ENCODE measurements at places on chromosomes 4 and X.

DNA sequence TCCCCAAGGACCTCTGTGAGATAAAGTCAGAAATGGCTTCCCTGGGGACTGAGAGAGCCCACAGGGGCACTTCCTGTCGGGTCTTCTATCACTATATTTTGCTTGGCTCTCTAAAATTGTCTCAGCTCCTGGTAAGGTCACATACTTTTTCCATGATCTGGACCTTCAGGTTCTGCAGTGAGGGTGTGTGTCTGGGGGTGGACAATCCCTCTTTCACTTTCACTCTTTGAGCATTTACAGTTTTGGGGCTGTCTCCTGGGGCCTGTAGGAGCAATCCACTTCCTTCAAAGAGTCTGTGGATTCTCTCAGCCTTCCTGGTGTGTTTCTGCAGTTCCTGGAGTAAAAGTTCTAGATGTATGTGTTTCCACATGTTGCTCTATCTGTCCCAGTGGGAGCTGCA is 335.7 kb downstream of the FSTL5 start:
- no peak for DNase-seq

DNA sequence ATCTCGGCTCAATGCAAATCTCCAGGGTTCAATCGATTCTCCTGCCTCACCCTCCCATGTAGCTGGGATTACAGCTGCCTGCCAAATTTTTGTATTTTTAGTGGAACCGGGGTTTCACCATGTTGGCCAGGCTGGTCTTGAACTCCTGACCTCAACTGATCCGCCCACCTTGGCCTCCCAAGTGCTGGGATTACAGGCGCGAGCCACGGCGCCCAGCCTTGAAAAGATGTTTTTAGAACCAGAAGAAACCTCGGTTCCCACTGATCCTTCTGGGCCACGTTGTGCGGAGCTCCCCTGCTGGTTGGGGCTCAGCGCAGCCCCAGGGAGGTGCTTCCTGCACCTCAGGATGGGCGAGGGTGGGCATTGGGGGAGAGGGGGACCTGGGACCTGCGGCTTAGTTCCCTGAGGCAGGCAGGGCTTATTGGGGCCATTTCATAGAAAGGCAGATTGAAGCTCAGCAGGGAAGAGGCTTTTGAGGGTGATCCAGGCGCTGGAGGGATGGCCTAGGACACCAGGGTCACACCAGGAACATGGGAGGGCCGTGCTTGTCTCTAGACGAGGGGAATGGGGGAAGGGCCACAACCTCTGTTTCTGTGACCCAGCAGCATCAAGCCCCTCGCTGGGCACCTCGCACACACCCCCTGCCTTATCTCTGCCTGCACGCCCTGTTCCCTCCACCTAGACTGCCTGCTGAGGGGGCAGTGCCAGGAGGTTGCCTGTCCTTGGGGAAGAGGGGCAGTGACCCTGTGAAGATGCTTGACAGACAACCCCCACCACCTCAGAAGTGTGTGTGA is 6.3 kb upstream of the ADD1 start:
- DNase-seq, result no peak

- DNase-seq, result no peak
Measured at GRCh38 chr4:10783351-10783750, 98.8 kb upstream of the CLNK start.

DNA sequence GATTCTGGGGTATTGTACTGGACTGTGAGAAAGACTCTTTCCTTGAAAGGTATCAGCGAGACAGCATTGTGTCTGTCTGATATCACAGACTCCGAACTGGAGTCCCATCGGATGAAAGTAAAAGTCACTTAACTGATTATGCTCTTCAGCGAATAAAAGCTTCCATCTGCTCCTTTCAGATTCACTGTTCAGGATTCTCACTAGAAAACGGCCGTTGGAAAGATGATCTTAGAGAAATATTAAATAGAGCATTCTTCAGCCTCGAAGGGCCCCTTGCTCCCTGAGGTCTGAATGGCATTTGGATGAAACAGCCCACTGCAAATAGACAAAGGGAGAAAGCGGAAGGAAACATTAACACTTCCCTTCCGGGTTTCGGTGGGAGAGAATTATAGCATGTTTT is 416.2 kb upstream of the PRKX start:
- no peak for DNase-seq

GRCh38 chrX:102835504-102836146 is 101.4 kb upstream of the RAB40AL start:
- peak; percentile 62 for DNase-seq

DNA sequence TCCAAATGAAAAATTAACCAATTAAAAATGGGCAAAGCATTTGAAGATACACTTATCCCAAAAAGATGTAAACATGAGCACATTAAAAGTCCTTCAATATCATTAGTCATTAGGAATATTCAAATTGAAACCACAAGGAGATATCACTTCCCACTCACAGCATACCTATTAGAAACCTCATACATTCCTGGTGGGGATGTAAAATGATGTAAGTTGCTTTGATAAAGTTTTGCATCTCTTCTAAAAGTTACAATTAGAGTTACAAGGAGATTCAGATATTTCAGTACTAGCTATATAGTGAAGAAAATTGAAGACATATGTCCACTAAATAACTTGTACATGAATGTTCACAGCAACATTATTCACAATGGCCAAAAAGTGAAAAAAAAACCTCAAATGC is 1109.3 kb upstream of the LCORL start:
- DNase-seq, result no peak

DNA sequence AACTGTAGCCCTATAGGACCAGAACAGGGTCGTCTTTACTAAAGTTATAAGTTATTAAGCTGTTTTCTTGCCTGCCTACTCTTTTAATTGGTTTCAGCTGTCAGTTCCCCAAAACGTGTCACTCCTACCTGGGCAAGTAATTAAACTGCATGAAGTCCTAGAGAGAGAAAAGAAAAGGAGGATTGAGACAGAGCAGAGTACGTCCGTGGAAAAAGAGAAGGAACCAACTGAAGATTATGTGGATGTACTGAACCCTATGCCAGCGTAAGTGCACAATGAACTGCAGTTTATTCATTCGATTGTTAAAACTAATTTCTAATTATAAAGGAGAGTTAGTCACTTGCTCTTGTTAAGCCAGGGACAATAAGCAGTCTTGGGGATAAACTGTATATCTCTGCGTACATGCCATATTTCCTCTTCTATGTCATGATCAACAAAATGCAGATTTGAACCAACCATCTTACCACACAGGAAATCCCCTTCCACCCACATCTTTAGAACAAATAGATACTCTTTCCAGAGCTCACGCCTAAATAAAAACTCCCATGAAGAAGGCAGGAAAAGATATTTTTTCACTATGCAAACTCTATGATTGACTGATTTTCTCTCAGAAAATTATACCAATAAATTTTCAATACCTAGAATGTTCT is 22.8 kb downstream of the STAP1 start:
- DNase-seq, result no peak

DNA sequence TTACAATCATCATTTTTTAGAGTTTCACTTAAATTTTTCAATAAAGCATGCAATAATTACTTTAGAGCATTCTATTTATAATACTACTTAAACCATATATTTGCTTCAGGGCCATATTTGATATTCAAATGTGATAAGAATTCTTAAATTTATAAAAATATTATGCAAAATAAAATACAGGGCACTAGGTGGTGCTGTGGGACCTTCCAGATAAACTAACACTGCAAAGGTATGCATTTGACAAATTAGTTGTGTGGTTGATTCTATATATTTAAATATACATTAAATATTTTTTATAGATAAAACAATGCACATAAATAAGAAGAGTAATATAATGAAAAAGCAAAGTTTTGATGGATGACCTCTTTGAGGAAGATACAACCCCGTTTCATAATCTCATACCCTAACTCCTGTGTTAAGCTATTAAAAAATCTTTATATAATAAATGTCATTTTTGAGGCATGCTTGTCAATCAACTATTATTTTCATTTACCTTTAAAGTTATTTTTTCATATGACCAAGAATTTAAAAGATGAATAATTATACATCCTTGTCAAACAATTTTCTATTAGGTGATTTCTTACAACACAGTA is 128.4 kb downstream of the REELD1 start:
- peak; percentile 64 for DNase-seq

DNA sequence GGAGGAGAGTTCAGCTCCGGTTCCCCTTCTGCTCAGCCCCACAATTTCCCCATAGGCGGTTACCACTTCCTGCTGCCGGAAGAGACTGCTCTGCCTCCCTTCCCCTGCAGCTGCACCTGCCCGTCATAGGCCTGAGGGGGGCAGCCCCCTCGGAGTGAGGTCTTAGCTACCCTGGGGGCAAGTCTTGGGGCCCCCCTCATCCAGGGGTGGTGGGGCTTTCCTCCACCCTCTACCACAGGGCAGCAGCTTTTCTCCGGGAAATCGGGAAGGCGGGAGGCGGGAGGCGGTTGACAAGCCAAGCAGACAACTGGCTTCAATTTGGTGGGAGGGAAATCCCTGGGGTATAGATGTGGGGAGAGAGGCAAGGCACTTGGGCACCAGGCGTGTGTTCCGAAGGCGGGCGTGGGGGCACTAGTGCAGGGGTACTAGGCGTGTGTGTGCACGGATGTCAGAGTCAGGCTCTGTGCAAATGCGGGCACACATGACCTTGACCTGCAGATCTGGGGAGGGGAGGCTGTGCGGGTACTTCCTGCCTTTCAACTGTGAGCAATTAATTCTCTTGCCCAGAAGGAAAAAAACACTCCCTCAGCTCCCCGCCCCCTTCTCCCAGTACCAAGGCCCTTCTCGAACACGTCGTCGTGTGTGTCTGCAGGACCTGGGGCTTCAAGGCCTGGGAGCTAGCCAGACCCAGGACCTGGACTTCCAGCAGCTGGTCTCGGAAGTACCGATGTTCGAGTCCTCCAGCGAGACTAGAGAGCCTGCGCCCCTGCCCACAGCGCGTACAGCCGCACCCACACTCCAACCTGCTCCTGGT is 1.0 kb upstream of the ARHGAP4 start:
- peak; percentile 30 for DNase-seq

DNA sequence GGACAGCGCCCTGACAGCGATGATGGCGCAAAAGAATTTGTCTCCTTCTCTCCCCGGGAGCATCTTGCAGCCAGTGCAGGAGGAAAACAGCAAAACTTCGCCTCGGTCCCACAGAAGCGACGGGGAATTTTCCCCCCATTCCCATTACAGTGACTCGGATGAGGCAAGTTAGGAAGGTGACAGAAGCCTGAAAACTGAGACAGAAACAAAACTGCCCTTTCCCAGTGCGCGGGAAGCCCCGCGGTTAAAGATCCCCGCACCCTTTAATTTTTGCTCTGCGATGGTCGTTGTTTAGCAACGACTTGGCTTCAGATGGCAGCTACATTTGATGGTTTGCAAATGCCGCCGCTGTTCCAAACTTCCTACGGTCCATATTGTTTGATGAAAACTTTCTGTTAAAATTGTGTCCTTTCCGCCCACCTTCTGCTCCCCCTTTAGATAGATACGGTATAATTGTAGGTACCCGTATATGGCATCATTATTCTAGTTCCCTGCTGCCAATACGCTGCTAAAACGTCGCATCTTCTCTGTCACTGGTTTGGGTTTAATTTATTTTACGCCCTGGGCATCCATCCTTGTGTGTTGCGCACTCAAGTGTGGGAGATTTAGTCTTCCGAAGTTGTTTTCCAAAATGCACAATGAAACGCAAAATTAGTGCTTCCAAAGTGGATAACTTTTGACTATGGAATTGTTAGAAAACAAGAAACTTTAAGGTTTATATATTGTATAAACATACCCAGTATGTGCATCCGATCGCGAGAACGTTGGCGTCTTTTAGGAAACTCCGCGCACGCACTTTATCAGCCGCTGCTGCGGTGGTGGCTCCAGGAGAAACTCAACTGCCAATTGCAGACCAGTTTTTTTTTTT is 1.5 kb downstream of the ATOH1 start:
- DNase-seq, result no peak

GRCh38 chr4:72567821-72568675 is 973 bp downstream of the ADAMTS3 start:
- DNase-seq, result peak; percentile 83

- DNase-seq, result no peak
Measured at GRCh38 chr4:107685740-107686139, 34.3 kb downstream of the PAPSS1 start.

GRCh38 chrX:54615109-54615508 is 85.1 kb downstream of the GNL3L start:
- no peak for DNase-seq

- peak; percentile 10 for DNase-seq
Measured at GRCh38 chrX:125405339-125405738, 85.7 kb downstream of the TEX13C start.

DNA sequence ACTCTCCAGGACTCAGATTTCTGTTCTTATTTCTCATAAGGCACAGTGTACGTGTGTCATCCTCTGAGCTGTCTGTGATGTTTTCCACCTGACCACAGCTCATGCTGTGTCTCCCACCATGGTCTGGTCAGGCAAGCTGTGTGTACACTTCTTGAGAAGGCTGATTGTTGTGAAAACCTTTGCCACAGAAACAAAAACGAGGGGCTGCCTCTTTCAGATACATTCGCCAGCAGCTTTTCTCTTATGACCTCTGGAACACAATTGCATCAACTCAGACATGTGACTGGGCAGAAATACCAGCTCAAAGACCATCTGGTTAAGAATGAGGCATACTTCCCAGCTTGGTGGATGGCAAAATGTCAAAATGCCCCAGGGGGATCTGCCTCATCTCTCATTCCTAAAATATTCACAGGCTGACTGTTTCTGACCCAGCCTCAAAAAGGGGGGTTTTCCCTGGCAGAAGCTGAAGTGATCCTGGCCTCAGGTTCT is 46.1 kb downstream of the PGRMC2 start:
- no peak for DNase-seq

- peak; percentile 42 for DNase-seq
Measured at GRCh38 chr4:174713821-174714220, 115.2 kb downstream of the GLRA3 start.

GRCh38 chrX:130179170-130179569 is 7.4 kb downstream of the RAB33A start:
- DNase-seq, result no peak

- no peak for DNase-seq
Measured at GRCh38 chr4:153371701-153372234, 27.3 kb downstream of the MND1 start.

DNA sequence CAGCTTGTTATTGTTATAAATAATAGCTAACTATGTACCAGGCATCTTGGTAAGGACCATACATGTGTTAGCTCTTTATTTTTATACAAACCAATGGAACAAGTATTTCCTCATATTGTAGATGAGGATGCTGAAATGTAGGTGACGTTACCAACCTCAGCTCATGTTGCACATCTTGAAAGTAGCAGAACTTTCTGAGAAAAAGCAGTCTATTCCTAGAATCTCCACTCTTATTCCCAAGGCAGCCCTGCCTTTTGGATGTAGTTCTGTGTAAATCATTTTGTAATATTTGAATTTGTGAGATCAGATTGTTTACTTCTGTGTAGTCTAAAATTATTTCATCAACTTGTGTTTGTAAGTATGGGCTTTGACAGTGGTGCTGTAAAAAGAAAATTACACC is 5.3 kb downstream of the FHDC1 start:
- no peak for DNase-seq
